Mesendoderm (in vitro differentiated cells): ENCODE measurements at places on chromosomes 4 and X.

GRCh38 chrX:103170216-103170615 is 44.7 kb upstream of the BEX4 start:
- no peak for DNase-seq

DNA sequence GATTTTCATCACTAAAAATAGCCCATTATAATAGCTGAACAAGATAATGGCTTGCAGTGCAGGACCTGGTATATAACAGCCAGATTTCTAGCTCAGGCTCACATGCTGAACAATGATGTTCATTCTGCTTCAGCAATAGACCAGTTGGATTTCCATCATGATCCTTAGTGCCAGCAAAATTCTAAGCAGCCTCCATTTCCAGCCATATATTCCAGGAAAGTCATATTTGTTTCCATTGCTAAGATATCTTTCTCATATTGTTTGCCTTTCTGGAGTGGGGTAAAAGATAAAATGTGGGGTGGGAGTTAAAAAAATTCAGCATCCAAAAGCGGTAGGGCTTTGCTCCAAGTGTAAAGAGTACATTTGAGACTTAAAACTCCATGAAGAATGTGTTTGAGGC is 2344.1 kb downstream of the PCDH7 start:
- DNase-seq: no peak

- no peak for DNase-seq
These were observed 1777.9 kb downstream of the ARAP2 start for GRCh38 chr4:34466411-34466810.

DNA sequence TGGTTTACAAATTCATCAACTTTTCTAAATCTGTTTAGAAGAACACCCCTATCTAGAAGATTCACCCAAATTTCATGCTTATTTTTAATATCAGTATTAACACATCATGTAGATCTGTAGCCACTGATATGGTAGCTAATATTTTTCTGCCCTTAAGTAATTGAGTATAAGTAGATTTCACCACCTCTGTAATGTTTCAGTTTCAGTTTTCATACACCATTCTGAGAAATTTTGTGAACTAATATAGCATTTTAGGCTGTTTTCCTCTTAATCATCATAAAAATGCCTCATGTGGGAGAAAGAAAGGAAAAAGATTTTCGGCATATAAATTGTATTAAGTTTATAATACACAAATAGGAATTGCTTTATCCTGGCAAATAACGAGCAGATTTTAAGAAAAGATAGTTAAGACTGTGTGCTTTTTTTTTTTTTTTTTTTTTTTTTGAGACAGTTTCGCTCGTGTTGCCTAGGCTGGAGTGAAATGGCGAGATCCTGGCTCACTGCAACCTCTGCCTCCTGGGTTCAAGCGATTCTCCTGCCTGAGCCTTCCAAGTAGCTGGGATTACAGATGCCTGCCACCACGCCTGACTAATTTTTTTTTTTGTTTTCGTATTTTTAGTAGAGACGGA is 21.4 kb upstream of the RBPJ start:
- no peak for DNase-seq

GRCh38 chr4:184317234-184317918 is 99.7 kb upstream of the ENPP6 start:
- no peak for DNase-seq

GRCh38 chr4:10664408-10664807 is 20.2 kb downstream of the CLNK start:
- no peak for DNase-seq
